Breast epithelium (tissue), 4 donors: ENCODE measurements at places on chromosomes 12 and 14. TPM values are rescaled to one million over a fixed set of nuclear protein-coding genes. Genes with fewer than 3 reads are reported as not detected.

Gene CABP1
- 2.3 TPM for total RNA-seq

Gene ALKBH2
- 18.9 TPM for total RNA-seq

Gene PDE3A
- total RNA-seq, result 7.0 TPM

Gene SLC17A8
- not detected for total RNA-seq

Gene OR6C2
- total RNA-seq, result not detected

Gene GZMB
- not detected for total RNA-seq

Gene BATF
- total RNA-seq, result 34.7 TPM

Gene LRRK2
- total RNA-seq, result 30.9 TPM

Gene GALNT6
- total RNA-seq, result 55.8 TPM

Gene INHBC
- not detected for total RNA-seq

Gene POTEM
- total RNA-seq, result not detected

Gene TUNAR
- total RNA-seq, result 0.15 TPM

Gene CCDC175
- 0.33 TPM for total RNA-seq

Gene PPM1H
- total RNA-seq, result 15.4 TPM

Gene SLC15A5
- not detected for total RNA-seq

Gene TMTC3
- 20.6 TPM for total RNA-seq

Gene TRIP11
- total RNA-seq, result 41.1 TPM

Gene TMTC1
- 87.2 TPM for total RNA-seq

Gene PRH2
- total RNA-seq, result not detected

Gene OASL
- total RNA-seq, result 0.32 TPM

Gene TEX22
- 0.59 TPM for total RNA-seq

Gene PSMB5
- 120 TPM for total RNA-seq

Gene KRT71
- not detected for total RNA-seq

Gene RAPGEF3
- total RNA-seq, result 60.3 TPM

Gene RHOJ
- 2.4 TPM for total RNA-seq

Gene TAS2R13
- 6.9 TPM for total RNA-seq

Gene TAS2R42
- total RNA-seq, result not detected

Gene RPS6KL1
- 2.9 TPM for total RNA-seq

Gene TRHDE
- 43.2 TPM for total RNA-seq

Gene GDF3
- total RNA-seq, result 0.33 TPM

Gene SLCO1B1
- total RNA-seq, result 0.15 TPM

Gene LGR5
- 0.66 TPM for total RNA-seq

Gene COQ5
- 26.5 TPM for total RNA-seq

Gene PZP
- not detected for total RNA-seq

Gene PLA2G1B
- not detected for total RNA-seq

Gene PPFIBP1
- total RNA-seq, result 34.4 TPM

Gene PRIMA1
- total RNA-seq, result 0.98 TPM
